Large intestine (tissue), 12 donors: ENCODE measurements at places on chromosomes 16 and 17. TPM values are rescaled to one million over a fixed set of nuclear protein-coding genes. Genes with fewer than 3 reads are reported as not detected.
A peak's percentile ranks its signal among the peaks of the same experiment; 100 is the strongest.

- DNase-seq: peak; percentile 68
Observed at GRCh38 chr16:50957056-50957455, 194.0 kb downstream of the SALL1 start.

DNA sequence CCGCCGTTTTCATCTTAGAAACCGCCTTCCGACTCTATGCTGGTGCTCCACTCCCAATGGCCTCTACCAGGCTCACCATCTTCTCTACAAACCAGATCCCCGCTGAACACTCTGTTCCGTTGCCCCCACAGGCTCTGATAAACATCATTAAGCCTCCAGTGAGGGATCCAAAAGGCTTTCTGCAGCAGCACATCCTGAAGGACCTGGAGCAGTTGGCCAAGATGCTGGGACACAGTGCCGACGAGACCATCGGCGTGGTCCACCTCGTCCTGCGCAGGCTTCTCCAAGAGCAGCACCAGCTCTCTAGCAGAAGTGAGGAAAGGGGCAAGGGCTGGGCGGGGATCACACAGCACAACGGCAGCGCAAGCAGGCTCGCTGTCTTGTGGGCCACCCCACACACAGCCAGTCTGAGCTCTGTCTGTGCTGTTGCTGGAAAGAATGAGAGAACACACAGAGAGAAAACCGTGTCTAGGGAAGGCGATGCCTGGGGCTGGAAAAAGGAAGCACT lies 33.5 kb upstream of the ENDOV start:
- no peak for DNase-seq

DNA sequence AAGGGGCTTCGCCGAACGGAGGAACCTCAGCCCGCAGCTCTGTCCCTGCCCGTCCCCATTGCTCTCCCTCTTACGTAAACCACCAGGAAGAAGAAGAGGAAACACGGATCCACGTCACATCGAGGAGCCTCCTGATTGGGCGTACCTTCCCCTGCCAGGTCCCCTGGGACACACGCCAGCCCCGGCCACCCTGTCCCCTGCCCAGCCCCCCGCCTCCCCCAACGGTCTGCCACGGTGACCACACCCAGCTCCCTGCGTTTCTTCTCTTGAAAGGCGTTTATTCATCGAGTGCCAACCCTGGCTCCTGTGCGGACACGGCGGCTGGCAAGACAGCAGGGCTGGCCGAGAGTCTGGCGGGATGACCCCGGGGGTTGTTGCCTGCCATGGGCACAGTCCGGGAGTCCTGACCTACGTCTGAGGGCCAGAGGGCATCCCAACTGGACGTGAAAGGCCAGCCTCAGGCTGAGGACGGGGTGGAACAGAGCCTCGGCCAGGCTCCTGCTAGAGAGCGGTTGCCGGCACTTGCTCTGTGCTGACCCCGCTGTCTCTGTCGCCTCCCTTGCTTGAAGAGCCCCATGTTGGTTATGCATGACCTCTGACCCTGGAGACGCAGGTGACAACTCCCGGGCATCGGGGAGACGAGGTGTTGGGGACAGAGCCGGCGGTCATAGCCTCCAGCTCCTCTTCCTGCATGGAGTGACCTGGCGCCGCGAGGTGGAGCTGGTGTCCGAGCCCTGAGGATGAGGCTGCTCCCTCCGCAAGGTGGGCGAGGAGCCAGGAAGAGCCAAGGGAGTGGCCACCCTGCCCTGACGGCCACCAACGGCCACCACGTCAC lies 40.5 kb upstream of the ACSF3 start:
- no peak for DNase-seq

DNA sequence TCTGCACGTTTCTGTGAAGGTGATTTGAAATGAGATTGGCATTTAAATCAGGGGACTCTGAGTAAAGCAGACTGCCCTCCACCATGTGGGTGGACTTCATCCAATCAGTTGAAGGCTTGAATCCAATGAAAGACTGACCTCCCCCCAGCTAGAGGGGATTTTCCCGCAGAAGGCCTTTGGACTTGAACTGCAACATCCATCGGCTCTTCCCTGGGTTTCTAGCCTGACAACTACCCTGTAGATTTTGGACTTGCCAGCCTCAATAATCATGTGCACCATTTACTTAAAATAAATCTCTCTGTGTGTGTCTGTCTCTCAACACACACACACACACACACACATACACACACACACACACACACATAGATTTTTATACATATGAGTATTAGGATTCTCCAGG lies 23.9 kb upstream of the CNEP1R1 start:
- no peak for DNase-seq

DNA sequence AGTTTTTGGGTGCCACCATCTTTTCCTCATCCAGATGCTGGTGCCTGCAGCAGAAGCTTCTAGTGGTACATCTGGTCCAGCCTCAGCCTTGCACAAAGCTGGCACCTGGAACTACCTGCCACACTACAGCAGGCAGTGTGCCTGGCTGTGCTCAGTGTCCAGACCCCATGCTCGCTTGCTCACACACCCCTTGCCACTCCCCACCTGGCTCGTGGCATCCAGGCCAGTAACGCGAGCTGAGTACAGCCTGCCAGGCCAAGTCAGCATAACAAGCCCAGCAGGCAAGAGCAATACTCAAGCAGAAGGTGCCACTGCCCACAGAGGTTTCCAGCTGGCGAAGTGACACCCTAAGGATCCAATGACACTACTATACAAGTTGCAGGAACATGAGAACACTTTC lies 29.7 kb upstream of the KIF2B start:
- DNase-seq: no peak

GRCh38 chr17:9232155-9232475 lies 210.8 kb downstream of the NTN1 start:
- DNase-seq: no peak

GRCh38 chr16:82055117-82055516 lies 20.1 kb downstream of the HSD17B2 start:
- DNase-seq: no peak

- DNase-seq: no peak
Observed at GRCh38 chr17:13638855-13639458, 37.2 kb upstream of the HS3ST3A1 start.

DNA sequence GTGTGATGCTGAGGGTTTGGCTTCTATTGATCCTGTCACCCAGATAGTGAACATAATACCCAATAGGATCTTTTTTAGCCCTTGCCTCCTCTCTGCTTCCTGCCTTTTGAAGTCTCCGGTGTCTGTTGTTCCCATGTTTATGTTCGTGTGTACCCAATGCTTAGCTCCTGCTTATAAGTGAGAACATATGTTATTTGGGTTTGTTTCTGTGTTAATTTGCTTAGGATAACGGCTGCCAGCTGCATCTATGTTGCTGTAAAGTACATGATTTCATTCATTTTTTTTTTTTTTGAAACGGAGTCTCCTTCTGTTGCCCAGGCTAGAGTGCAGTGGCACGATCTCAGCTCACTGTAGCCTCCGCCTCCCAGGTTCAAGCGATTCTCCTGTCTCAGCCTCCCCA lies 23.0 kb downstream of the DUS2 start:
- no peak for DNase-seq

GRCh38 chr16:50538411-50539052 lies 9.7 kb upstream of the NKD1 start:
- DNase-seq: no peak

- DNase-seq: no peak
Observed at GRCh38 chr16:9845661-9846361, 336.4 kb downstream of the GRIN2A start.

DNA sequence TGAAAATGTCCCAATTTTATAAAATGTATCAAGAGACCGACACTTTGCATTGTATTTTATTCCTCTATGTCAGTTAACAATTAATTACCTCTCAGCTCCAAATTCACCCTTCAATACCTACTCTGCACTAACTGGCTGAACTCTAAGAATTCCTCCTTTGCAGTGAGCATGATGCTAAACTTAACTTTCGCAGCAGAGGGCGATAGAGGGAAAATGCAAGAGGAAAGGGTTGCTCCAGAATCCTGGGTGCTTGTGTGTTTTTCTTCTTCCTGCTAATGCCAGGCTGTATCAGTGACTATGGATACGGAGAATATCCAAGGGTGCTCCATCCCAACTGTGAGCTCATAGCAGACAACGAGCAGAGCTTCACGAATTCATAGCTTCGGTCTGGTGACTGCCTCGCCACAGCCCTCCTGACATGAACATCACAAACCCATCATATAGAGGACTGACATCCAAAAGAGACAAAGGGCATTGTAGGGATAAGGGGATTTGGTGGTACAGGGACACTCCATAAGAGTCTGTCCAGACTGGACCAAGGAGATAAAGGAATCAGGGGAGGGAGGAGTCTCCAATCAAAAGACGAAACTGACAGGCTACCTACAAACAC lies 172.9 kb downstream of the STX8 start:
- DNase-seq: no peak

DNA sequence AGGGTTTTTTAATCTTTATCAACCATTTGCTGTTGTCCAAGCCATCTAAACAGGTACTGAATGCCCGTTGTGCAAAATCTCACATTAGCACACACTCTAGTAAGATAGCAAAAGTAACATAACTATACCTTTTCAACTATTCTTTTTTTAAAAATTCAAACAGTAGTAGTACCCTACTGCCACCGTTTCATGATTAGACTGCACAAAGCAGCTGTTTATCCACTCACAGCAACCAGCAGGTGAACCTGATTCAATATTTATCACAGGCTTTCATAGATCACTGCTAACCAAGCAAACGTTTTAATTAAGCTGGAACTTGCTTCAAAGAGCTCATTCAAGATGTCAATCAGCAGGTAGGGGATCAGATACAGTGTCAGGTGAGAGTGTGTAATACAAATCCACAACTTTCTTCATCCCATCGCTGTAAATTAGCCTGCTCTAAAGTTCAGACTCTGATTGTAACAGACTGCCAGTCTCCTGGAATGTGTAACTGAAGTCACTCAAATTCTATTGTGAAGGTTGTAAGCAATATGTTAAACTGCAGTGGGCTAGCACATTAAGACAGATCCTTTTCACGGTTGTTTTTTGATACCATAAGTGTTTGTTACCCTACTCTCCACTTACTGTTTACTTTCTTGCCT lies 47.3 kb downstream of the BRIP1 start:
- DNase-seq: peak; percentile 49

DNA sequence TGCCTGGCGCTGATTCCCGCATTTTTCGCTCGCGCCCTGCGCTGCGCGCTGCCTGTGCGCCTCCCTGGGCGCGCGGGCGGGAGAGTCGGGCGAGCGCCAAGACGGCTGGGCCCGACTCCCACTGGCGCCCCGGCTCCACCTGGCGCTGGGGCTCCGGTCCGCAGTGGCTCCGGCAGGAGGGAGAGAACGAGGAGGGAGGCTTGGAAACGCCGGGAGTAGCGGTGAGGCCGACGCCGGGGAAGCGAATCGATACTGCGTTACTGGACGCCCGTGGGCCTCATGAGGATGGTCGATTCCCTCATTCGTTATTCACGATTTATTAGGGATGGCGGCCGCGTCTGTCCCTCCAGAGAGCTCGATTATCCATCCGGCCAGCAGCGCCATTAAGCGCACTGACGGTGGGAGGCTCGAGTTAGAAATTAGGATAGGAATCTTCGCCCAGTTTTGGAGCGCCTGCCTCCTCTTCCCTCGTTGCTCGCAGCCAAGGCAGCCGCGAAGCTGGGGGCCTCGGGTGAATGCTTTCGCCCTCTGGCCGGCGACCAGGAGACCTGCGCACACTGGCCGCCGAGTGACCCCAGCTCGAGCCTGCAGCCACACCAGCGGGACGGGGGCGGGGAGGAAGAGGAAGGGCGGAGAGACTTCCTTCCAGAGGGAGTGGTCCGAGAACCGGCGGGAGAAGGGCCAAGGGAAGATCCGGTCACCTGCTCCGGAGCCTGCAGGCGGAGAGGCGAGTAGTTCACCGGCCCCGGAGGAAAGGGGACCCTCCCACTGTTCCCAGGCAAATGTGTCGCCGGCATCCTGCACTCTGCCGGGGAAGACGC lies 1.3 kb upstream of the PCGF2 start:
- DNase-seq: peak; percentile 82

DNA sequence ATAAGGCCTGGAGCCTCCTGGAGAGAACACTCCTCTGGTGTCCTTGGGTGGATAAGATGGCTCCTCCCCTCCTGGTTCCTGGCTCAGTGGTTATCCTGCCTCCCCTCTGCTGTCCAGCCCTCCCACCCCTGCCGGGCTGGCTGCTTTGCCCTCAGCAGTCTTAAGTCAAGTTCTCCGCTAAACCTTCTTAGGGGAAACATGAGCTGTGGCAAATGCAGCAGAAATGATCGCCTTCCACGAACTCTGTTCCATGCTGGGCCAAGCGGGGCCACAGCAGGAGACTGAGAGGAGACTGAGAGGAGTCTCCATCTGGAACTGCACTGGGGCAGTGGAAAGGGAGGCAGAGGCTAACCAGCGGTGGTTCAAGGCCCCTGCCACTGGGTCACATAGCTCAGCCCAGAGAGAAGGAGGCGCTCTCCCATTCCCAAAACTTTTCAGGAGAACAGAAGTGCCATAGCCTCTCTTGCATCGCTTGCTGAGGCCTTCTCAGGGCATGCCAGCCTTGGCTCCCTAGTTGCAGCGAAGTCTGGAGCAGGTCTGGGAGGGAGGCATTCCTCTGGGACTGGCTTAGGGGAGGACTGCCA lies 26.9 kb downstream of the TNS4 start:
- no peak for DNase-seq

- DNase-seq: no peak
Observed at GRCh38 chr17:77124192-77124889, 16.4 kb upstream of the SEC14L1 start.

DNA sequence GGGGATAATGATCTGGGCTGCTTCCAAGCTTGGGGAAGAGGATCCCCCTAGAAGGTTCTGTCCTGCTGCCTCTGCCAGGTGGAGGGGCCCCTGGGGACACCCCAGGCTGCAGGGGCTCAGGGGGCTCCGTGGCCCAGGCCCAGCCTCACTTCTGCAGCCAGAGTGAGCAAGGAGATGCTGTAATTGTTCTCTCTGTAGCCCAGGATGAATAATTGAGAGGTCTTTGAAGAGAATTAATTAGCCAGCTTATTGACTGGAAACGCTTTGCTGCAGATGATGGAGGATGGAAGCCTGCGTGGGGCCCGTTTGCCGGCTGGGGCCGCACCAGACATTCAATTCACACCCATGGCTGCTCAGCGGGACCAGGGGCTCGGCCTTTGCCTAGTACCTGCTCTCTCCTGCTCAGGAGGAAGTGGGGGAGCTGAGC lies 38.5 kb downstream of the TMEM235 start:
- no peak for DNase-seq

GRCh38 chr16:63982741-63983140 lies 1139.1 kb downstream of the CDH11 start:
- no peak for DNase-seq

MAP2K6 gene
- polyA plus RNA-seq: 13.4 TPM

CACNA1G gene
- 1.7 TPM for polyA plus RNA-seq

SLC6A2 gene
- polyA plus RNA-seq: 0.12 TPM

NDUFB10 gene
- polyA plus RNA-seq: 128 TPM

NTN3 gene
- 0.75 TPM for polyA plus RNA-seq

TBC1D3C gene
- 3.1 TPM for polyA plus RNA-seq

GDPD3 gene
- polyA plus RNA-seq: 18.1 TPM

ALOX12B gene
- 2.8 TPM for polyA plus RNA-seq

SEZ6L2 gene
- polyA plus RNA-seq: 52.3 TPM
